ENCODE measurements at places on chromosomes 4 and X. TPM values are rescaled to one million over a fixed set of nuclear protein-coding genes. Genes with fewer than 3 reads are reported as not detected.
A peak's percentile ranks its signal among the peaks of the same experiment; 100 is the strongest.

- no peak for DNase-seq
These were observed 4.7 kb upstream of the HSD17B10 start for GRCh38 chrX:53438832-53439230.

- no peak for DNase-seq
These were observed 332.7 kb upstream of the IGFBP7 start for GRCh38 chr4:57442831-57443291.

DNA sequence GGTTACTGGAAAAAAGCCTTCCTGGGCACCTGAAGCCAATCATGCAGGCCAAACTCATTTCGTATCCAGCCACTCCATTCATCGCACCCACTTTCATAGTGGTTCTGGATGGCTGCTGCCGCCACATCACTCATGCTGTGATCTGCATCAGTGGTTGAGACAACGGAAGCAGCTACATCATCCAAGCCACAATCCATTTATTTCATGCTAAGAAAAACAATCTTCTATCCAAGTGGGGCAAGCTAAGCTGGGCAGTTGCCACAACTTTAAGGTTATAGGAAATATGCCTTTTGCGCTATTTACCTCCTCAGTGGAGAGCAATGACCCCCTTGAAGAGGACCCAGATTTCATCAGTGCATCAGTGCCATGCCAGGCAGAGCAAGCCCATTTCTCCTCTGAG, 124.6 kb downstream of the GRIA3 start:
- no peak for DNase-seq

GRCh38 chr4:145482209-145483037, 770 bp downstream of the SMAD1 start:
- DNase-seq, result peak; percentile 28

- DNase-seq, result no peak
These were observed 928 bp downstream of the GYG2 start for GRCh38 chrX:2829469-2830246.

DNA sequence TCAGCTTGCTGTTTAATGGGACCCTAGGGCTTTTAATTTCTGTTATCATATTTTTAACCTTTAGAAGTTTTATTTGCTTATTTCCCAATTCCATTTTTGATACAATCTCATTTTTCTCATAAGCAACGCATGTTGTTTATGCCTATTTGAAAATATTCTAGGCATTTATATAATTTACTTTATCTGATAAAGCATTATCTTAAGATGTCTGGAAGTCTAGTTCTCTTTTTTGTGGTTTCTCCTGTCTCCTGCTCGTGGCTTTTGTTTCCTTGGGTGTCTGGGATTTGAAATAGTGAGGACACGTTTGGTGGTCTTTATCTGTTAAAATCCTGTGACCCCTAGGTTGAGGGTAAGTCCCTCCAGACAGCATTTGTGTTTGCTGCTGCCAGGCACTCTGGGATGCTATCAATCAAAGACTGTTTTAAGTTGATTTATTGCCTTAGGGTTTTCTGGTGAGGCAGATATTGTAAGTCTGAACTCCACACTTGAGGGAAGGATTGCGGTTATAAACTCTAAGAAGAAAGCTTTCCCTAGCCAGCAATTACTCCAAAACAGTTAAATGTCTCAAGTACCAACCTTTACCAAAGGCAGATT, 208.0 kb downstream of the PRDM5 start:
- no peak for DNase-seq

DNA sequence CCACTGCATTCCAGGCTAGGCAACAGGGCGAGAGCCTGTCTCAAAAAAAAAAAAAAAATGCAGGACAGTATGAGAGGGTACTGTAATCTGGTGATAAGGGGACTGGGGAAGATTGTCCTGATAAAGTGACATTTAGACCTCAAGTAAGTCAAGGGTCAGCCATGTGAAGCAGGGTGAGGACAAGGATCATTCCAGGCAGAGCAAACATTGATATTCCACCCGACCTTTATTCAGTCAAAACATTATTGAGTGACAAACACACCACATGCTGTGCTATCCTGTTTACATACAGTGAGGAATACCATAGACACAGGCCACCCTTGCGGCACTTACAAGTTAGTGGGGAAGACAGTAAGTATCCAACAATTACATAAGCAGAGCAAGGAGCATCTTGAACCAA, 64.4 kb downstream of the SLC9A6 start:
- DNase-seq, result no peak

- no peak for DNase-seq
These were observed 180.8 kb downstream of the RAPGEF2 start for GRCh38 chr4:159283696-159284095.

GRCh38 chr4:173910891-173911290, 372.6 kb downstream of the FBXO8 start:
- no peak for DNase-seq

- no peak for DNase-seq
These were observed 23.1 kb downstream of the STX18 start for GRCh38 chr4:4518747-4519146.

Gene STATH
- polyA plus RNA-seq, result not detected

Gene CHRNA9
- 0.09 TPM for polyA plus RNA-seq
